CD4-positive, CD25-positive, alpha-beta regulatory T cell (primary cell): ENCODE measurements at places on chromosomes 2 and 18. TPM values are rescaled to one million over a fixed set of nuclear protein-coding genes. Genes with fewer than 3 reads are reported as not detected.
A peak's percentile ranks its signal among the peaks of the same experiment; 100 is the strongest.

- H3K36me3 ChIP-seq, result no peaks in the 10 kb centered on the region
- no peak overlapping the region for H3K27ac ChIP-seq
- H3K4me3 ChIP-seq, result no peak overlapping the region
- no peak for DNase-seq
- peaks cover 2% of the 10 kb centered on the region for H3K27me3 ChIP-seq
- H3K4me1 ChIP-seq, result no peaks in the 10 kb centered on the region
Observed at GRCh38 chr2:26886736-26887135, 38.8 kb downstream of the DPYSL5 start.

The NTSR2 gene
- not detected for total RNA-seq

DNA sequence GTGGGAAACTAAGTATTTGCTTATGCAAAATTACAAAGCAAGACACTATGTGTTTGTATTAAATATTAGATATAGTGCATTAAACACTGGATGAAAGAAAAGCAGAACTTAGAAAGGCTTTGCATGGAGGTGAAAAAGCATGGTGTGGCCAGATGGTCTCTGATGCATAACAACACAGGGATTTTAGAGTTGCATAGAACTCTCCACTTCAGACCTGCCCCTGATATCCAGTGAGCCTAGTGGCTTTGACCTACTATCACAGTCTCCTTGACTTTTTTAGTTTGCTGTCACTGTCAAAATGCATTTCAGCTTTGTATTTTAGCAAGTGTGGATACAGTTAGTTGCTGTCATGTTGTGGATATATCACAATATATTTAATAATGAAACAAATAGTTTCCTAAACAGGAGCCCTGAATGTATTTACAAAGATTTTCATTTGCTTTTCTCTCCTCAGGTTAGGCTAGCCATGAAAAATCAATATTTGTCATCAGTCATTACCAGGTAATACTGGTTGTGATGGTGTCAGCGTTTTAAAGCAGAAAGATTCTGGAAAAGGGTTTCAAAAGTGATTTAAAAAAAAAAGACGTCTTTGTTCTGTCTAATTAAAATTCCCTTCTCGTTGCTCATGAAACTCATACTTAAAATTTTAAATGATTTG is 5.2 kb downstream of the CSRNP3 start:
- no peaks in the 10 kb centered on the region for H3K4me1 ChIP-seq
- DNase-seq, result no peak
- H3K4me3 ChIP-seq, result no peak overlapping the region

DNA sequence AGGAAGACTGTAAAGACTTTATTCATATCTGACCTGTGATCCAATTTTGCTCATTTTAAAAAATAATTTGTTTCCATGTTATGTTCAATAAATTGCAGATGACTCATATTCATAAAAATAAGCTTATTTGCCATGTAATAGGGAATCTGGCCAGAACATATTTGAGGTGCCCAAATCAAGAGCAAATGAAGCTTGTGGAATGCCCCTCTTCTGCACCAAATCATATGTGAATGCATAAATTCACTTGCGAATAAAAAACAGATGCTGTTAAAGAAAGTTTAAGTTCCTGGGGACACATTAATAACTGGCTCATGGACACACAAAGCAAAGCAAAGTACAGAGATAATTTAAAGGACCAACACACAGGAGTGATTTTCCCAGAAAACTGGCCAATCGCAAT is 279.0 kb upstream of the CDH2 start:
- H3K4me3 ChIP-seq, result no peak overlapping the region
- no peaks in the 10 kb centered on the region for H3K4me1 ChIP-seq
- no peak overlapping the region for H3K27ac ChIP-seq
- DNase-seq, result no peak

- no peak overlapping the region for H3K4me3 ChIP-seq
- no peaks in the 10 kb centered on the region for H3K4me1 ChIP-seq
- no peaks in the 10 kb centered on the region for H3K36me3 ChIP-seq
- H3K27ac ChIP-seq, result no peak overlapping the region
Observed at GRCh38 chr18:59555995-59556659, 141.1 kb downstream of the CCBE1 start.

The UGT1A7 gene
- not detected for total RNA-seq

The RPE gene
- total RNA-seq, result 17.9 TPM

The CHRND gene
- not detected for total RNA-seq

GRCh38 chr2:197292619-197293018 is 18.0 kb downstream of the ANKRD44 start:
- H3K36me3 ChIP-seq, result no peaks in the 10 kb centered on the region
- peak overlapping the region; percentile 88 for H3K27ac ChIP-seq
- peak; percentile 70 for DNase-seq
- H3K4me3 ChIP-seq, result peak overlapping the region; percentile 86
- no peaks in the 10 kb centered on the region for H3K27me3 ChIP-seq

DNA sequence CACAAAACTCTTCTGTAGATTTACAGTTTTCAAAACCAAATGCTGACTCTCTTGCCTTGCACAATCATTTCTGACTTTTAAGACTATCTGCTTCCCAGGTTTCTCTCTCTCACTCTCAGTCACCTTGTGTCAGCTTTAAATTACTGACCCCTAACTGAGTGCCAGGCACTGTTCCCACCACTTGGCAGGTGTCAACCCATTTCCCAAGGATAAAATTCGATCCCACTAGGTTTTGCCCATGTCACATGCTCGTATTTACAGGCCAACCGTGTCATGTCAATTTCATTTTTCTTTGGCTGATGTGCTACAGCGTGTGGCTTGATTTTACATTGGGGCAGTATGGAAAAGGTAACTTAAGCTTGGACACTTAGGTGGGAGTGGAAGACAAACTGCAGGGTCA is 26.1 kb upstream of the LMAN1 start:
- H3K36me3 ChIP-seq, result no peaks in the 10 kb centered on the region
- H3K27ac ChIP-seq, result no peak overlapping the region
- no peak for DNase-seq
- no peak overlapping the region for H3K4me3 ChIP-seq
- peaks cover 3% of the 10 kb centered on the region for H3K27me3 ChIP-seq

GRCh38 chr2:113219889-113220641 is 46.3 kb downstream of the PSD4 start:
- H3K4me3 ChIP-seq, result no peak overlapping the region
- H3K27ac ChIP-seq, result no peak overlapping the region
- DNase-seq, result no peak
- H3K4me1 ChIP-seq, result no peaks in the 10 kb centered on the region
- no peaks in the 10 kb centered on the region for H3K27me3 ChIP-seq

The OTOS gene
- not detected for total RNA-seq

The CYBRD1 gene
- 0.94 TPM for total RNA-seq

DNA sequence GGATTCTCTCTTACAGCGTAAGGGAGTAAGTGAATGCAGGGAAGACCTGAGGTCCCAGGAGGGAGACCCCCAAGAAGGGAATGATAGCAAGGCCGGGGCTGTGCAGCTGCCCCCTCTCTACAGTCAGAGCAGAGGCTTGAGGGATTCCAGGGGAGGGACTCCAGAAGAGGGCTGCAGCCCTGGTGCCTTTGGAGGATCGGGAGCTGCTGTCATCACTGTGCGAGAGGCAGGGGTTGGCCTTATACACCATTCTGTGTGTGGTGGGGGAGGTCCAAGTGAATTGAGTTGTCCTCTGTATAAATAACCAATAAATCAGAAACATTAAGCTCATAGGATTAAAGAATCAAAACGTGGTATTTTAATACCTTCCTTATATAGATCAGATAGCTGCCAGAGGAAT is 114.9 kb downstream of the GLI2 start:
- H3K27ac ChIP-seq, result no peak overlapping the region
- no peak for DNase-seq
- no peaks in the 10 kb centered on the region for H3K27me3 ChIP-seq
- no peaks in the 10 kb centered on the region for H3K4me1 ChIP-seq
- H3K36me3 ChIP-seq, result no peaks in the 10 kb centered on the region

GRCh38 chr2:109229094-109229675 is 100.2 kb downstream of the SH3RF3 start:
- H3K27ac ChIP-seq, result no peak overlapping the region
- peaks cover 12% of the 10 kb centered on the region for H3K27me3 ChIP-seq
- H3K4me1 ChIP-seq, result no peaks in the 10 kb centered on the region
- H3K36me3 ChIP-seq, result no peaks in the 10 kb centered on the region

The MAPK4 gene
- not detected for total RNA-seq

DNA sequence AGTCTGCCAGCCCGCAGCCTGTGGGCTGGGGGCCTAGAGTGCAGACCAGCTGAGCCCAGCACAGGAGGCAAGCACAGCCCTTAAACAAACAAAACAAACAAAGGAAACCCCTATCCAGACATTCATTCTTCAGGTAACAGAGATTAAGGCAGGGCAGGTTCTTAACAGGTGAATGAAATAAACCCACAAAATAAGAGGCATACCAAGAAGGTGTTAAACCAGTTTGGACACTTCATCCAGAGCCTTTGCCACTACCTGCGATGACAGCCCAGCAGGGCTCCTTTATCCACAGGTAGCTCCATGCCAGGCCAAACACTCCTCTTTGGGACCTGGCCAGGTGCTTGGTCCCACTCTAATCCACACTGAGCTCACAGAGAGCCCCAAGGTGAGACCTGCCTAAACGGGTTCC is 209.7 kb upstream of the SIX2 start:
- H3K36me3 ChIP-seq, result no peaks in the 10 kb centered on the region
- H3K27ac ChIP-seq, result no peak overlapping the region
- H3K4me1 ChIP-seq, result no peaks in the 10 kb centered on the region
- H3K4me3 ChIP-seq, result no peak overlapping the region
- no peaks in the 10 kb centered on the region for H3K27me3 ChIP-seq

GRCh38 chr2:168962636-168963035 is 61.5 kb downstream of the G6PC2 start:
- no peak overlapping the region for H3K4me3 ChIP-seq
- no peaks in the 10 kb centered on the region for H3K36me3 ChIP-seq
- peaks cover 3% of the 10 kb centered on the region for H3K27me3 ChIP-seq
- no peak for DNase-seq
- peaks cover 3% of the 10 kb centered on the region for H3K4me1 ChIP-seq

- no peak overlapping the region for H3K4me3 ChIP-seq
- peaks cover 21% of the 10 kb centered on the region for H3K4me1 ChIP-seq
- DNase-seq, result no peak
- H3K27ac ChIP-seq, result no peak overlapping the region
Observed at GRCh38 chr2:148027822-148028221, 6.9 kb downstream of the MBD5 start.

GRCh38 chr18:58526425-58527284 is 102.2 kb downstream of the ALPK2 start:
- H3K36me3 ChIP-seq, result no peaks in the 10 kb centered on the region
- H3K4me3 ChIP-seq, result no peak overlapping the region
- H3K4me1 ChIP-seq, result no peaks in the 10 kb centered on the region
- peaks cover 7% of the 10 kb centered on the region for H3K27me3 ChIP-seq

The ITGAV gene
- total RNA-seq, result 8.1 TPM

The SELENOI gene
- total RNA-seq, result 42.8 TPM

- H3K36me3 ChIP-seq, result no peaks in the 10 kb centered on the region
- peaks cover 28% of the 10 kb centered on the region for H3K4me1 ChIP-seq
- peak; percentile 45 for DNase-seq
- H3K4me3 ChIP-seq, result peak overlapping the region; percentile 71
- H3K27ac ChIP-seq, result peak overlapping the region; percentile 71
Observed at GRCh38 chr2:201432038-201432620, 19.1 kb downstream of the TRAK2 start.

GRCh38 chr18:23553887-23554286 is 32.4 kb downstream of the NPC1 start:
- peaks cover 84% of the 10 kb centered on the region for H3K36me3 ChIP-seq
- no peak for DNase-seq
- no peaks in the 10 kb centered on the region for H3K27me3 ChIP-seq
- H3K4me3 ChIP-seq, result no peak overlapping the region

- DNase-seq, result no peak
- peaks cover 13% of the 10 kb centered on the region for H3K36me3 ChIP-seq
- no peak overlapping the region for H3K27ac ChIP-seq
- H3K4me3 ChIP-seq, result no peak overlapping the region
Observed at GRCh38 chr2:227499627-227500300, 27.8 kb downstream of the AGFG1 start.

The C2orf81 gene
- 1.1 TPM for total RNA-seq

- no peaks in the 10 kb centered on the region for H3K36me3 ChIP-seq
- no peaks in the 10 kb centered on the region for H3K27me3 ChIP-seq
- no peak overlapping the region for H3K27ac ChIP-seq
- no peak for DNase-seq
- H3K4me1 ChIP-seq, result no peaks in the 10 kb centered on the region
Observed at GRCh38 chr2:119706221-119706620, 27.2 kb downstream of the TMEM177 start.

DNA sequence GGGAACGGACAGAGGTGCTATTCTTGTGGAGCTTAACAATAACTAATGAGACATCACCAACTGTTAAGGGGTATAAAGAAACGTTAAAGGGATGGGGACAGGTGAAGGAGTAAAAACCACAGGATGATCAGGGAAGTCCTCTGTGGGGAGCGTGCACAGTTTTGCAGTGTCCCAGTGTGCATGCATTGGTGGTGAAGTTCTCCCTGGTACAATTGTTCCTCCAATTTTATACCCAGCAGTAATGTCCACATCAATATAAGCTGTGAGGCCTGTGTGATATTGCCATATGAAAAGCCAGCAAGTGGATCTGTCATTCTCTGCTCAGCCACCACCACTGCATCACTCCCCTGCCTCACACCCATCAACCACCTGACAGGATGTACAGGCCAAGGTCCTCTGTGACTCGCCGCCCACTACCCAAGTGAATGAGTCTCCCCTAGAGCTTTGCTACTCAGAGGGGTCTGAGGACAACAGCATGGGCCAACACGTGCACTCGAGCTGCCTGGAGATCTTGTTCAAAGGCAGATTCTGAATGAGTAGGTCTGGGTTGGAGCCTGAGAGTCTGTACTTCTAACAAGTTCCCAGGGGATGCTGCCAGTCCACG is 4.6 kb downstream of the MLPH start:
- peaks cover 8% of the 10 kb centered on the region for H3K27me3 ChIP-seq
- no peak overlapping the region for H3K4me3 ChIP-seq

DNA sequence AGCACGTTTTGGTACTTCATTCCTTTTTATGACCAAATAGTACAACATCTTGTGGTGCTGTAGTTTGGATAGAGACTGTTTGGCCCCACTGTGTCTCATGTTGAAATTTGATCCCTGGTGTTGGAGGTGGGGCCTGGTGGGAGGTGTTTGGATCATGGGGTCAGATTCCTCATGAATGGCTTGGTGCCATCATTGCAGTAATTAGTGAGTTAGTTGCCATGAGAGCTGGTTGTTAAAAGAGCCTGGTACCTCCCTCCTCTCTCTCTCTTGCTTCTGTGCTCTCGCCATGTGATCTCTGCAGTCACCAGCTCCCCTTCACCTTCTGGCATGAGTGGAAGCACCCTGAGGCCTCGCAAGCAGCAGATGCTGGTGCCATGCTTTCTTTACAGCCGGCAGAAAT is 50.9 kb downstream of the NCAPH start:
- H3K4me3 ChIP-seq, result no peak overlapping the region
- H3K27me3 ChIP-seq, result no peaks in the 10 kb centered on the region
- no peak overlapping the region for H3K27ac ChIP-seq
- no peaks in the 10 kb centered on the region for H3K36me3 ChIP-seq

GRCh38 chr2:106843001-106843909 is 42.7 kb downstream of the ST6GAL2 start:
- H3K4me1 ChIP-seq, result no peaks in the 10 kb centered on the region
- H3K4me3 ChIP-seq, result no peak overlapping the region
- H3K36me3 ChIP-seq, result no peaks in the 10 kb centered on the region
- H3K27ac ChIP-seq, result no peak overlapping the region
